ENCODE measurements at places on chromosomes 4 and X.

DNA sequence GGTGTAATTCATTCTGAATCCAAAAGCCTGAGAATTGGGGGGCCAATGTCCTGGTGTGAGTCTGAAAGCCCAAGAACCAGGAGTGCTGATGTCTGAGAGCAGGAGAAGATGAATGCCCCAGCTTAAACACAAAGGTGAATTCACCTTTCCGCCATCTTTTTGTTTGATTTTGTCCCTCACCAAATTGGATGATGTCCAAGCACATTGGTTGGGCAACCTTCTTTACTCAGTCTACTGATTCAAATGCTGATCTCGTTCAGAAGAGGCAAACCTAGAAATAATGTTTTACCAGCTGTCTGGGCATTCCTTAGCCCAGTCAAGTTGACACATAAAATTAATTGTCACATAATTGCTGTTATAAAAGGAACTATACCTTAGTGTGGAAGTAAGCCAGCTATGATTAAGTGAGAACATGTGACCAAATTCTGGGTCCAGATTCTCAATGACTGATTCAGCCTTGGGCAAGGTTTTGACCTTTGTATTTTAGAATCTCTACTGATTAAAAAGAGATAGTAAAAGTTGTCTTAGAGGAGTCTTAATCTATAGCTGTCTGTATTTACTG lies 34.5 kb upstream of the SLC4A4 start:
- no peak for DNase-seq

DNA sequence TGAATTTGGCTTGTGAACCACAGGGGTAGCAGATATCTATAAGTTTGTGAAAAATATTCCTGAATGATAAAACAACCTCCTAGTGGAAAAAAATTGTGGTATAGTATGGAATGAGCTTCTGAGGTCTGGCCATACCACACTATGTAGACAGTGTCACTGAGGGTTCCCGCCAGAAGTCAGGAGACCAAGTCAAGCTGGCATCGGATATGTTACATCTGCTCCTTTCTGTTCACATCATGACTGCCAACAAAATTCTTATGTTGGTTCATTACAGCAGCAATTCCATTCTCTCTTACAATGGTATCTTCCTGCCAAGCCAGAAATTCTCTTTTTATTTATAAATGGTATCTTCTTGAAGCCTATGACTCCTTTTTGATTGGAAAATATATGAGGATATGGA lies 273.0 kb downstream of the PPP3CA start:
- DNase-seq, result no peak

DNA sequence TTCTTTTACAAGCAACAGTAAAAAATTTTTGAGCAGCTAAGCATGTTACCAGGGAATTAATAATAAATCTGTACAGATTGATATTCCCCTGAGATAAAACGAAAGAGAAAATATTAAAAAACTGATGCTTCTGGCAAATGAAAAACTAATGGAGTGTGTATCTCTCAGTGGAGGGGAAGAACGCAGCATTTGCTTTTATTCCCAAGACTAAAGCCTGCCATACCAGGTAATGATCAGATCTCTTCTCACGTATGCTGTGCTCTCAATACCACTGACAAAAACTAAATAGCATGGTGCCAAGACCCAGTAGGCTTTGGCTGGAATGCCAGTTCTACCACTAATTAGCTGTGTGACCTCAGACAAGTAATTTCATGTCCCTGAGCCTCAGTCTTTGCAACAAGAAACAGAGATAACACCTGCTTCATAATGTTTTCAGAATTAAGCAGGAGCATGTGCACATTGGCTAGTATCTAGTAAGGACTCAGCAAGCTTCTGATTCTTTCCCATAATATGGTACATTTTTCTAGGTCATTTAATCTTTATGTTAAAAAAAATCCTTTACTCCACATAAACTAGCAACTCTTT lies 179.6 kb downstream of the CENPC start:
- DNase-seq, result no peak

DNA sequence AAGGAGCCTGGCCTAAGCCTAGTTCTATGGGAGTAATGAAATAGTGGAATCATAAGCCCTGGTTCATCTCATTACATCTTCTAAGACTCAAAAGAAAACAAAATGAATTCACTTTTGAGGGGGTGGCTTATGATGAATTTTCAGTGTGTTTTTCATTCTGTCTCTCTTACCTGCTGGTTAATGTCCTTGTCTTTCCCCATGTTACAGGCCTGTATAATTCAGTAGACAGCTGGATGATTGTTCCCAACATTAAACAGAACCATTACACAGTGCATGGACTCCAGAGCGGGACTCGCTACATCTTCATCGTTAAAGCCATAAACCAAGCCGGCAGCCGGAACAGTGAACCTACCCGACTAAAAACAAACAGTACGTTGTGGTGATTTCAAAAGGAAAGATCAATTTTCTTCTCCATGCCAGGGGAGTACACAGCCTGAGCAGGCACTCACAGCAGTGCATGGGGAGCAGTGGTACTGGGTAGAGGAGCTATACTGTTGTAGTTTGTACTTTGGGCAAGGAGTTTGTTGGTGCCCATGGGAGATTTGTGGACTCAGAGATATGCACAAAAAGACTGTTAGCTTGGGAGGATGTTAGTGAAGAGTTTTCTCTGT lies 57.9 kb downstream of the TEX13B start:
- DNase-seq, result no peak

- DNase-seq, result no peak
These were observed 156.6 kb upstream of the CTSO start for GRCh38 chr4:156109943-156110900.

GRCh38 chrX:16771483-16772398 lies 14.5 kb upstream of the TXLNG start:
- no peak for DNase-seq

DNA sequence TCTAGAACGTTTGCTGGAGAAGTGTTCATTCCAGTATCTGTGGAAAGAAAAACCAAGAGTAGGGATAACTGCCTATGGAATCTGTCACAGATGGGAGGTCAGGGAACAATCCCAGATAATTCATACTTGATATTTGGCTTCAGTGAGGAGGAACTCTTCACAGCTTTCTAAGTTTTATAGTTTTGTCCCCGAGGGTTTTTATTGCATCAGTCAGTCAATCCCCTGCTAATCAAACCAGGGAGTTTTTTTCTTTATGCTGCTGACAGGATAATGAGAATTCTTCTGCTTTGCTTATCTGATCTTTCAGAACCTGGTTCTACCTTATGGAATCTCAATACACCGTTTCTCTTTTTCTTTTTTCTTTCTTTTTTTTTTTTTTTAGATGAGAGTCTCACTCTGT lies 633 bp upstream of the TRIML2 start:
- no peak for DNase-seq

- no peak for DNase-seq
These were observed at the start of gene SPATA18 for GRCh38 chr4:52051213-52051614. TSS of gene SPATA18 (plus strand) at chr4:52051304. CDS start at chr4:52051705, 401 bp downstream.

DNA sequence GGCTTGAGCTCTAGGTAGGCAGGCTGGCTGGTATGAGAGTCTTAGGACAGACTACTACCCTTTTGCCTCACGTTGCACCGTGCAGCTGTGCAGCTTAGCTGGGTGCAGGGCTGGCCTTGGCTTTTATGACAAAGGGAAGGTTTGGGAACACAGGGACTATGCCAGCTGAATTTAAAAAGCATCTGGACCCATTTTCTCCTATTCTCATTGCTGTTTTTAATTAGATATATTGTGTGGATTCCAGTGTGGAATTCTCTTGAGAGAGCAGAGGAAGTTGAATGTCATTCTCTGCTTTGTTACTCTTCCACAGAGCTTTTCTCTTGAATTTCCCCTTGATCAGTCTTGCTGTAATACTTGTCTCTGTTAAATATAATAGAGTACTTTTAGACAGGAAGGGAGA lies 192.7 kb downstream of the ZNF330 start:
- no peak for DNase-seq

DNA sequence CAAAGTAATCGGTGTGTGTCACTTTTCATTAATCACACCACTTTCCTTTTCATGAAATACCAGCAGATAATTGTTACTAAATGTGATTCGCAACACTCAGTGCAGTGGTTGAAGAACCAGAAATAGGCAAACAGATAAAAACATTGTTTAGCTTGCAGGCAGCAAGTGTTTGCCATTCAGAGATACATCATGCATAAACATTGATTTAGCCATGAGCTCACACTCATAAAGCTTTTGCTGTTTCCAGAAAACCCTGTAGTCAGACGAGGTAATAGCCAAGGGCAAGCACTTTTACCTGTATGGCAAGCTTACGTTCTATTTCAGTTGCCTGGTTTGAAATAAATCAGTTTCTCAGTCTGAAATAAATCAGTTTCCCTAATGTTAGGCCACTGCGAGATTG lies 542.0 kb upstream of the TENM3 start:
- DNase-seq, result no peak

- DNase-seq, result no peak
These were observed 30.4 kb upstream of the PPARGC1A start for GRCh38 chr4:23920296-23920695.

GRCh38 chr4:3405176-3405575 lies 36.6 kb upstream of the HGFAC start:
- DNase-seq, result no peak

GRCh38 chr4:143575331-143575730 lies 61.8 kb downstream of the SMARCA5 start:
- DNase-seq, result no peak

DNA sequence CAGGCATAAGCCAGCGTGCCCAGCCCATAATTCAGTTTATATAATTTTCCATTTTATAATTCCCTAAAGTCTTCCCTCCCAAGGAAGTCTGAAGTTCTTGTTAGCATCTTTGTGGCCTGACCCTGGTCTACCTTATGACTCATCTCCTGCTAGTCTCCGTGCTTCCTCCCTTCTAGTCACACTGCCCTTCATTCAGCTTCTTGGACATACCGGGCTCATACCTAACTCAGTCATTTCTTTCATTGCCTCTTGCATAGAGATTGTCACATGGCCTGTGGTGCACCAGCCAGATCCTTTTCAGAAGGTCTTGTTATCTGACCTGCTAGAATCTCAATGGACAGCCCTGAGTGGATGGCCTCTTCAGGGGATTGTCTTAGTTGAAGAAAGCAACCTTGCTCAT lies 22.8 kb upstream of the MAML3 start:
- DNase-seq, result no peak

GRCh38 chr4:156803056-156803455 lies 168.5 kb downstream of the PDGFC start:
- no peak for DNase-seq

DNA sequence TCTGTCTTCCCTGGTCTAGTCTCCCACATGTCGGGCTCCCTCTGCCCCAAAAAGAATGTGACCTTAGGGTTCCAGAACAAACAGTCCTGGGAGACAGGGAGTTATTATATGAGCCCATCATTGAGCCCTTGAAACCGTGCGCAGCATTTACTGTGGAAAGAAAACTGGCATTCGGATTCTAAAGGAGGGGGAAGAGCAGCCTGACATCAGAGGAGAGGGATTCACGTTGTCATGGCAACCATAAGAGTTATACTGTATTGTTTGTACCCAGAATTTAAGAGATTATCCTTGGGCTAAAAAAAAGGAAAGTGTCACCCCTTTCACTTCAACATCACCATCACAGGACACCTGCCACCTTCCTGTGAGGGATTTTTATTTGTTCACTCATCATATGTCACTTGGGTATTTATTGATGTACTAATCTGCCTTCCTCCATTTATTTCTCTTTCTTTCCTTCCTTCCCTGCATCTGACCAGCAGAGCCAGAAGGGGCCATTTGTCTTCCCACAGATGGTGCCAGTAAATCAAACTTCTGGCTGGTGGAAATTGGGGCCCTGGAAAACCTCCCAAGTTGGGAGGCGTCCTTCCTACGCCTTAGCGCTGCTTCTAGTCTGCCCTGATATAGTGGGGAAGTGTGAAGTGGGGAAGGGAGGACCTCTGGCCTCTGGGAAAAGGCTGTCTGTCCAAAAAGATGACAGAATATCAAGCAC lies 64.9 kb upstream of the FRMPD3 start:
- DNase-seq, result no peak

- no peak for DNase-seq
These were observed 2.9 kb downstream of the USP51 start for GRCh38 chrX:55486736-55487135.

DNA sequence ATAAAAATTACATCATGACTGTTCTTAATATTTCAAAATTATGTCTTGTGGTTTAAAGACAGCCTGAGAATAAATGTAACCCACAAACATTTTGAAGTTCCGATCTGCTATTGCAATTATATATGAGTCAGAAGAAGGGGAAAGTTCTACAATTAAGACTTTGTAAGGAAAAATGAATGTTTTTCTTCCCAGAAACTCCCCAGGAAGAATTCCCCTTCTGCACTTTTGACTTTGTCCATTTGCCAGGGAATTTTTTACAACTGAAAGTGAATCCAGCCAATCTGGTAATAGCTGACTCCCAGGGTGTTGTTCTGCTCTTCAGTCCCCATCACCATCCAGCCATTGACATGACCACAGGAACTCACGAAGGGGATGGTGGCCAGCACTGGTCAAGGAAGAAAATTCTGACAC lies 61.6 kb upstream of the NOCT start:
- no peak for DNase-seq

GRCh38 chr4:39022241-39022640 lies 10.0 kb downstream of the TMEM156 start:
- no peak for DNase-seq

DNA sequence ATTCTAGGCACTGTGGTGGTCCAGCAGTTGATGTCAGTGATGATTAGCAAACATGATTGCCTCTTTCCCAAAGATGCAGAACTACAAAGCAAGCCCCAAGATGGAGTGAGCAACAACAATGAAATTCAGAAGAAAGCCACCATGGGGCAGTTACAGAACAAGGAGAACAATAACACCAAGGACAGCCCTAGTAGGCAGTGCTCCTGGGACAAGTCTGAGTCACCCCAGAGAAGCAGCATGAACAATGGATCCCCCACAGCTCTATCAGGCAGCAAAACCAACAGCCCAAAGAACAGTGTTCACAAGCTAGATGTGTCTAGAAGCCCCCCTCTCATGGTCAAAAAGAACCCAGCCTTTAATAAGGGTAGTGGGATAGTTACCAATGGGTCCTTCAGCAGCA lies 365.3 kb downstream of the MAPK10 start:
- DNase-seq, result no peak

- no peak for DNase-seq
These were observed 62.2 kb downstream of the RELL1 start for GRCh38 chr4:37623940-37624339.

GRCh38 chr4:38989487-38989886 lies 42.7 kb downstream of the TMEM156 start:
- no peak for DNase-seq

- DNase-seq, result no peak
These were observed 97.8 kb upstream of the ANK2 start for GRCh38 chr4:112951362-112952312.

DNA sequence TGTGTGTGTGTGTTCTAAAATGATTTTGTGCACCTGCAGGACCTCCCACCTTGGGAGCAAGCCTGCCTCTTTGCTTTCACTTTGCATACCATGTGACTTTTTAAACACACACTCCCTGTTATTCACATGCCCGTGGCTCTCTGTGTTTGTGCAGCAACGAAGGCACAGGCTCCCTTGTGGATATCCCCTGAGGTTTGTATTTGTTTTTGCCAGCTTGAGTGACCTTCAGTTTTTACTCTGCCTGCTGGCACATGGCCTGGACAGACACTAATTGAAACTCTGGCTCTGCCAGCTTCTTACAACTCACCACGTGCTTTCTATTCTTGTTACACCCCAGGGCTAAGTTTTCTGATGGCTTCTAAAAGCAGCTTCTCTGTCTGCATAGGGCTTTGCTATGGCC lies 885.8 kb downstream of the SH3BGRL start:
- DNase-seq, result no peak

GRCh38 chr4:147354237-147354636 lies 126.7 kb upstream of the EDNRA start:
- DNase-seq, result no peak

Data from effector CD4-positive, alpha-beta T cell (primary cell).